ENCODE measurements at places on chromosomes 1 and 21.

- no peak for DNase-seq
Measured at GRCh38 chr1:162055062-162055461, 14.4 kb upstream of the NOS1AP start.

GRCh38 chr1:25253911-25254310 is 6.7 kb upstream of the RSRP1 start:
- DNase-seq: no peak

DNA sequence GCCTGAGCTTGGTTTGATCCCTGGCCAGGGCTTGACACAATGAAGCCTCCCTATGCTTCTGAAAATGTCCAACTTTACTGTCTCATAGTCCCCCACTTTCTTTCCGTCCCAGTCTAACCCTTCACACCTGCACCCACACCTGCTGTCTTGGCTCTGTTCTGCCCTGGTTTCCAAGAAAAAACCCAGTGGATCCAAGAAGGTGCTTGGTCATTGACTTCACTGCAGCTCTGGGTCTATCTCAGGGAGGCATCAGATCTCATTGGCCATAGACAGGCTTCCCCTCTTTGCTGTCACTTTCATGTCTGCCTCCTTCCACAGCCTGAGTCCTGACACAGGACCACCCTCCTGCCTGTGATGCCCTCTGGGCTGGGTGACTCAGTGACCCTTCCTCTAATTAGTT is 37.8 kb upstream of the ETV3 start:
- no peak for DNase-seq

- DNase-seq: no peak
Measured at GRCh38 chr1:35893051-35893879, 10.3 kb downstream of the AGO1 start.

DNA sequence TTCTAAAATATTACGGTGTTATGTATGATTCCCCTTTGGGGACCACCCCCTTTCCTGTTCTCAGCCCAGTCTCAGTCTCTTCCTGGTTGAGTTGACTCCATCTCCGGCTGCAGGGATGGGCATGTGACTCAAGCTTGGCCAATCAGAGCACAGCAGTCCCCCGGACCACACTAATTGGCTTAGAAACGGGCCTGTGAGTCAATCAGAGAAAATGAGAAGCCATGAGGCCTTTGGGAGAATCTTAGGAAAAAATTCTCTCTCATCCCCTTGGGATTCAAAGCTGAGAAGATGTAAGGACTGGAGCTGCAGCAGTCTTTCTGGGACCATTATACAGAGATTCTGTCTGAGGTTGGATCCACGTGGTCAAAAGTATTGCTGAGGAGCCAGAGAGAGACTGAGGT is 10.7 kb upstream of the FHAD1 start:
- no peak for DNase-seq

GRCh38 chr1:162580308-162580707 is 18.8 kb downstream of the UAP1 start:
- DNase-seq: no peak

GRCh38 chr1:36835696-36836095 is 198.6 kb downstream of the GRIK3 start:
- no peak for DNase-seq

DNA sequence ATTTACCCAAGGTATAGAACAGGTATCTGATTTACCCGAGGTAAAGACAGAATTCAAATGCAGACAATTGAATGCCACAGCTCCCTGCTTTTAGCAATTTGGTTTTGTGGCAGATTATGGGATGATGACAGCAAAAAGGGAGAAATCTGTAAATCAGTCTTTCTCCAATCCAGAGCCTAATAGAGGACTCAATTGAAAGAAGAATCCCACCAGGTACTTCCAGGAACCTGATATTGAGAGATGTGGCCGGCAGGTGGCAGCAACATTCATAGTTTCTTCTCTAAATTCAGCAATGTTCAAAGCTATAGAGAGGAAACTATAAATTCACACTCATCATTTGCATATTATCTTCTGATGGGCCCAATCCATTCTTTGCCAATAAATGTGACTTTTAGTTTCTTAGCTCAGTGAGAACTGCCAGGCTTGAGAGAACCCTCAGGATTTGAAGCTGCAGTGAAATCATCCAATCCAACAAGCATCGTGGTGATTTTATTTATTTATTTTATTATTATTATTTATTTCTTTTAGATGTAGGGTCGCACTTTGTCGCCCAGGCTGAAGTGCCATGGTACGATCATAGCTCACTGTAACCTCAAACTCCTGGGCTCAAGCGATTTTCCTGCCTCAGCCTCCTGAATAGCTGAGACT is 9.8 kb upstream of the PHACTR4 start:
- DNase-seq: no peak

DNA sequence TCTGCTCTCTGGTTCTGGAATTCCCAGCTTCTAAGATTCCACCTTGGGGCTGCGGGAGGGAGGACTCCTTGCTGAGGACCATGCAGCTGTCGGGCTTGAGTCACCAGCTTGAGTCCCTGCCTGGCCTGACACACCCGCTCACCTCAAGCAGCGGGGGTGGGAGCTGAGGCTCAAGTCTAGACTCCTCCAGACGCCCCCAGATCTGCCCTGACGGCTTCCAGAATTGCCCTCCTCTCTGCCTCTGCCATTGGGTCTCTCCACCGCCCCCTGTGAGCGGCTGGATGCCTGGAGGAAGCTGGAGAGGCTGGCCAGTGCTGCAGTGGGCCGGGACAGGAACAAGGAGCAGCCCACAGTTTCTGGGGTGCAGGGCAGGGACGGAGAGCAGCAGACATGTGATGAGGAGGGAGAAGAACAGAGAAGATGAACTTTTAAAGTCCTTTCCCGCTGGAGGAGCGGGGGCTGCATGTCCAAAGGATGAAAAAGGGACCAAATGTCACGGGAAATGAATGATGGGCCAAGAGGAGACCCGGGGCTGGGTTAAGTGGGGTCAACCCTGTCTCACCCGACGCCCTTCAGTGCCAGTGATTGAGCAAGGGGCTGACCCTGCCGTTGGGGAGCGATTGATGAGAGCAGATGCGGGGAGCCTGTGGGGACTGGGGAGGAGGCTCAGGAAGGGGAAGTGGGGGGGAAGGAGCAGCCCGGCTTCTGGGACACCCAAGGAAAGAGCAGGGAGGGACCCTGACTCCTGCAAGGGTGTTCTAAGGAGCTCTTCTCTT is 13.5 kb downstream of the CRABP2 start:
- DNase-seq: no peak

- DNase-seq: no peak
Measured at GRCh38 chr1:158053276-158053675, 59.8 kb downstream of the KIRREL1 start.

DNA sequence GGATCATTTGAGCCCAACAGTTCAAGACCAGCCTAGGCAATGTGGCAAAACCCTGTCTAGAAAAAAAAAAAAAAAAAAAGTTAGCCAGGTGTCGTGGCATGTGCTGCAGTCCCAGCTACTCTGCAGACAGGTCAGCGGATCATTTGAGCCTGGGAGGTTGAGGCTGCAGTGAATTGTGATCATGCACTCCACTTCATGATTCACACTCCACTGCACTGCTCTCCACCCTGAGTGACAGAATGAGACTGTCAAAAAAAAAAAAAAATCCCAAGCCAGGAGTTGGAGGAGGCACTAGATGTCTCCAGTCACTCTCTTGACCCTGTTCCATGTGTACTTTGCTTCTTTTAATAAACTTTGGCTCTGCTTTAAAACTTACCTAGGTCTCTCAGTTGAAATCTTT is 51.0 kb upstream of the OLFM3 start:
- no peak for DNase-seq

DNA sequence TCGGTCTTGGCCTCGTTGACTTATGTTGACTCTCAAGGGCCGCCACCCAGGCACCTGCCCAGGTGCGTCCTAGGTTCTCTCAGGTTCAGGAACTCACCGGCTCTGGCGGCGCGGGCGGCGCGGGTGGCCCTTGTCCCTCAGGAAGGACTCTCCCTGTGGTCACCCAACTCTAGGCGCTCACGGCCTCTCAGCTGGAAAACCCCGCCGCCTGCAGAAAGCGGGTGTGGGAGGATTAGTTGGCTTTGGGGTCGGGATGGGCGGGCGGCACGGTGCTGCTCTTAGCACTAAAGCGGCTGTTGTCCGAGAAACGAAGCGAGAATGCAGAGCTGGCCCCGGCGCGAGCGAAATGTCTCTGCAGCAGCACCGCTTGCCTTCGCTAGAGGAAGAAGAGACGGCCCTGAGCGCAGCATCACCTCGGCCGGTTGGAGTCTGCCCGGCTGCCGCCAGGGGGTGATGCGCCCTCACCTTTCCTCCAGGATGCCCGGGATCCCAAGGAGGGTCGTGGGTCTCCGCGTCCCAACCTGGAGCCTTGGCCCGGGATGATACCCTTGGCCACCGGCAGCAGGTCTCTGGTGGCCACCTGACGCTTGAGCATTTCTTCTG is 8.1 kb upstream of the TADA1 start:
- DNase-seq: no peak

DNA sequence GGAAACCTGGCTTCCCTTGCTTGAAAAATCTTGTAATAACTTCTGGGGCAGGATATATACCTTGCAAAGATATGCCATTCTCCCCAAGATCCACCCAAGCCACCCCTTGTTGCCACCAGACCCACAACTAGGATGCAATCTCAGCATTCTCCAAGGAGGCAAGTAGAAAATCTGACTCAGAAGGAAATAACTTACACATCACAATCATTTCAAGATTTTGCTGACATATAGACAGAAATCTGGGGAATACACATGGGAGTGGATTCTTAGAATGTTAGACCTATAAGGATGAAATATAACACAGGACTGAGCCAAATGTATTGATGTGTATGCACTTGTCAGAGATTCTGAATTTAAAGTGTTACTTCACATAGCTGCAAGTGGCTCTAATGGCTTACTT is 14.8 kb upstream of the ZDHHC18 start:
- no peak for DNase-seq

DNA sequence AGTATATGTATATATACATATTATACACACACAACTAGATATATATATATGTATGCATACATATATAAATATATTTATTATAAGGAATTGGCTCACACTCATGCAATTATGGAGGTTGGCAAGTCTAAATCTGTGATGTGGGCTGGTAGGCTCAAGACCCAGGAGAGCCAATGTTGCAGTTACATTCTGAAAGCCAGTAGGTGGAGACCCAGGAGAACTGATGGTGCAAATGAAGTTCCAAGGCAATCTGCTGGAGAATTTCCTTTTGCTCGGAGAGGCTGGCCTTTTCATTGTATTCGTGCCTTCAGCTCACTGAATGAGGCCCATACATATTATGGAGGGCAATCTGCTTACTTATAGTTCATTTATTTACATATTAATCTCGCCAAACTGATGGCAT is 9.4 kb downstream of the IVL start:
- DNase-seq: no peak

DNA sequence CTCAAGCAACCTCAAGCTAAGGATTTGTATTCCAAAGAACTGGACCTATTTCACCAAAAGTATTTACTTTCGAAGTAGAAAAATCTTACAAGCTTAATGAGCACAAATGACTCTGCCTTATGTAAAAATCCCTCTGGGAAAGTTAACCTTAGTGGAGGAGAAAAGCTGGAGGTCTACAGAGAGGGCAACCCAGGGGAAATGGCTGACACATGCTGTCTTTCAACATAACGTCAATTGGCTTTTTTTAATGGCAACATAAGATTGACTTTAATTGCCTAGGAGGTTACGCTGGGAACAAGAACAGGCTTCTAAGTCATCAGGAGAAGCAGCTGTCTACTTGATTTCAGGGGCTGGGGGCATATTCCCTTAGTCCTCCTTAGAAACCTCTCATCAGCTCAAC is 52.3 kb downstream of the UTP25 start:
- DNase-seq: no peak

GRCh38 chr1:182795563-182796228 is 6.1 kb downstream of the NPL start:
- DNase-seq: no peak

DNA sequence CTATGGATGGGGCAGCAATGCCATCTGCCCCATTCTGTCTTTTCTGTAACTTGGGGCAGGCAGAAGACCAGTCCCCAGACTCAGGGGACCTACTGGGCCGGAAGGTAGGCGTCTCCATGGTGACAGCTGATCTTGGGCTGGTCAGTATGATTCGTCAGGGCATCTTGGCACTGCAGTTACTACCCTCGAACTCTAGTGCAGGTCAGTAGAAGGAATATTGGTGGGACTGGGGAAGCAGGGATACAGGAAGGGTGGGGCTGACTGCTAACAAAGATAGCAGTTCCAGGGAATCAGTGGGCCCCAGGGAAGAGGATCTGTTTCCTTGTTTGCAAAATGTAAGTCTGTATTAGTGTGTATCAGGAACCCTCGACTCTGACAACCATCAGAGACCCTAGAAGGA is 26.2 kb downstream of the SZT2 start:
- peak; percentile 33 for DNase-seq

DNA sequence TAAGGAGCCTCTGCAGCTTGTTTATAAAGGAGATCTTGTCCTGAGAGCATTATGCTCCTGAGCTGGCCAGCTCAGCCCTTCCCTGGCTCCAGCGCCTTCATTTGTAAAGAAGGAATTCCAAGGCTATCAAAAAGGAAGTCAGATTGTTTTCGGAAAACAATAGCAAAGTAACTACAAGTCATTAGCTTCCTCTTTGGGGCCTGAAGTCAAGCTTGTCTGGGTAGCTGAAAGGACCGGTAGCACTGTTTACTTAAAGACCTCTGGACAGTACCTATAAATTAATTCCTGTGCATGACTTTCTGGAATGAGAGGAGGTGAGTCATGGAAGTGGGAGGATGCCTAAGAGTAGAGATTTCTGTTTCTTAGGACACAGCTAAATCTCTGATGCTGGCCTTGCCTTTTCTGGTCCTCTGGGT is 20.7 kb upstream of the GJA5 start:
- DNase-seq: no peak

GRCh38 chr1:11736746-11737639 is 1.1 kb downstream of the AGTRAP start:
- no peak for DNase-seq

DNA sequence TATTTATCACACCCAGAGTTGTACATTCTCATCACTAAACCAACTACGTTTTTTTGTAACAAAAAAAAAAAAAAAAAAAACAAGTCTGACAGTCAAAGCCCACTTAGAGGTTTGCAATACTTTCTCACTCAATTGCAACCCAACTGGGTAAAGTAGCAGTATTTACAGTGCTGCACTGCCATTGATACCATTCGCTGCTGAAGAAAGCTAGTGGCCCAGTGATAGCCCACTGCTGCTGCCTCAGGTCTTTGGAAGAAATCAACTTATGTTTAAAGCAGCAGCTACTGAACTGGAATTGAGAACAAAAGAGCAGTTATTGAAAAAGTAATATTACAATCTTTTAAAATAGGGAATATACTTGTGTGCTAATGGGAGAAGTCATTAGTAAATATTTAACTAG is 2.7 kb downstream of the HNRNPU start:
- DNase-seq: no peak

DNA sequence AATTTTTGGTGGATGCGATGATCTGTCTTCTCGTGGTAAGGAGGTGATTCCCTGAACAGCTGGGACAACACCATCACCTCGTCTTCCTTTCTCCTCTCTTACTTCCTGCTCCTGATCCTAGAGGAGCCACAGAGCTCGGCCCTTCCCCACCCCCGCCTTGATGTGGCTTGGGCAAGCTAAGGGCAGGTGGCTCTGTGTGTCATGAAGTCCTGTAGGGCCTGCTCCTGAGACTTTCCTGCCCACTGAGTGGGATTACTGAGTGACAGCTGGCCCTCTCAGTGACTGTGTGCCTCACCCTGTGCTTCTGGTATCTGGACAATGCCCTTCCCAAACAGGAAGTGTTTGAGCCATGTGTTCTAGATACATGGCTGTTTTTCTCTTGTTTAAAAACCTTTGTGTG is 153.0 kb downstream of the KCNJ6 start:
- no peak for DNase-seq

GRCh38 chr1:21586846-21587601 is 77.8 kb downstream of the ALPL start:
- DNase-seq: no peak

- no peak for DNase-seq
Measured at GRCh38 chr1:221230605-221231004, 351.4 kb downstream of the HLX start.
